Aorta (tissue), 5 donors: ENCODE measurements at places on chromosomes 11 and 22.

GRCh38 chr11:42412590-42412989 is 899.2 kb upstream of the API5 start:
- no peaks in the 10 kb centered on the region for H3K4me1 ChIP-seq
- H3K4me3 ChIP-seq = no peak overlapping the region
- no peak for DNase-seq
- H3K27me3 ChIP-seq = no peaks in the 10 kb centered on the region
- H3K36me3 ChIP-seq = no peaks in the 10 kb centered on the region

- H3K27me3 ChIP-seq = no peaks in the 10 kb centered on the region
- H3K4me1 ChIP-seq = no peaks in the 10 kb centered on the region
- peak; percentile 16 for DNase-seq
- no peak overlapping the region for H3K27ac ChIP-seq
Measured at GRCh38 chr11:2704896-2705606, 5.3 kb upstream of the KCNQ1OT1 start.

DNA sequence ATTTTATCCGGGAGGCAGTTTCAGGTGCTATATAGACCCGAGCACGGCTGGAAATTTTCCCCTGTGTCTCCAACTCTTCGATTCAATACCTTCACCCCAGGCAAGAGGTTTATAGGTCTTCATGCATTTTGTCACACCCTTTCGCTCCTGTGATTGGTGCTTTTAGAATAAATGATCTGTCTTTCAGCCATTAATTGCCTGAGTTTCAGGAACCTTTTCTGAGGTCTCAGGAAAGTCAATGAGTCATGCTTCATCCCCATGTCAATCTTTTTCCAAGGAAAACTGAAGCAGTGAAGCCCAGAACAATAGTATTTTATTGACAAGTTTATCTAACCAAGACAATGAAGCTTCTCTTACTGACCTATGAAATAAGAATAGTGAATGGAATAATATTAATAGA is 29.9 kb downstream of the FAM181B start:
- H3K36me3 ChIP-seq = no peaks in the 10 kb centered on the region
- H3K4me1 ChIP-seq = no peaks in the 10 kb centered on the region
- H3K27me3 ChIP-seq = no peaks in the 10 kb centered on the region
- H3K27ac ChIP-seq = no peak overlapping the region

DNA sequence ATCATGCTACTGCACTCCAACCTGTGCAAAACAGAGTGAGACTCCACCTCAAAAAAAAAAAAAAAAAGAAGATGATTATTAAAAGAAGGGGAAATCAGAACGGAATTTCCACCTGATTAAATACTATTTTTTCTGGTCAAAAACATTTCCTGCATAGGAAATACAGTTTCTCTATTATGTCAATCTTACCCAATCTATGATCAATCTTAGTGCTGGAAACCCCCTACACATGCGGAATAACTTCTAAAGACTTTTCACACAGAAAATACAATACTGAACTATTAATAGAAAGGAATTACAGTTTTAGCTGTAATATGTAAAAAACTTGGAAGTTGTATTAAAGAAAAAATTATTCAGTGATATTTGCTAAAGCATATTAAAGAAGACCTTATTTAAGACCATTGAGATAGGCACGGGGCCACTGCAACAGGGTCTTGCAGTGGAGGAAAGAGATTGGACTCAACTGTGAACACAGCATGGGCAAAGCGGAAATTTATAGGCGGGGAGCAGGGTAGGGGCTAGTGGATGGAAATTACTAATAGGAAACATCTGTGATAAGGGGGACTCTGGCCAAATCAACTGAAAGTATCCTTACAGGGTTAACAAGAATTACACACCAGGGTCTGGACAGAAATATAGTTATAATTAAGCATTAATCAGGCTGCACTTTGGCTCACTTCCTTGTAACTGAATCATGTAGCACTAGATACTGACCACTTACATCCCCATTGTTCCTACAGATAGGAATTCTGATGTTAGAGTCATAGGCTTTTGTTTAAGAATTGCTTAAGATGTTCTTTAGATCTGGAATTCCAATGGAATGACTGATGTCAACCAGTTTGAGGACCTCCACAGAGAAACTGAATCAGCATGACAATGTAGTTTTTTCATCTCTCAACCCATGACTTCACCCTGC is 411.5 kb upstream of the DDI1 start:
- no peak for DNase-seq
- H3K27ac ChIP-seq = no peak overlapping the region

DNA sequence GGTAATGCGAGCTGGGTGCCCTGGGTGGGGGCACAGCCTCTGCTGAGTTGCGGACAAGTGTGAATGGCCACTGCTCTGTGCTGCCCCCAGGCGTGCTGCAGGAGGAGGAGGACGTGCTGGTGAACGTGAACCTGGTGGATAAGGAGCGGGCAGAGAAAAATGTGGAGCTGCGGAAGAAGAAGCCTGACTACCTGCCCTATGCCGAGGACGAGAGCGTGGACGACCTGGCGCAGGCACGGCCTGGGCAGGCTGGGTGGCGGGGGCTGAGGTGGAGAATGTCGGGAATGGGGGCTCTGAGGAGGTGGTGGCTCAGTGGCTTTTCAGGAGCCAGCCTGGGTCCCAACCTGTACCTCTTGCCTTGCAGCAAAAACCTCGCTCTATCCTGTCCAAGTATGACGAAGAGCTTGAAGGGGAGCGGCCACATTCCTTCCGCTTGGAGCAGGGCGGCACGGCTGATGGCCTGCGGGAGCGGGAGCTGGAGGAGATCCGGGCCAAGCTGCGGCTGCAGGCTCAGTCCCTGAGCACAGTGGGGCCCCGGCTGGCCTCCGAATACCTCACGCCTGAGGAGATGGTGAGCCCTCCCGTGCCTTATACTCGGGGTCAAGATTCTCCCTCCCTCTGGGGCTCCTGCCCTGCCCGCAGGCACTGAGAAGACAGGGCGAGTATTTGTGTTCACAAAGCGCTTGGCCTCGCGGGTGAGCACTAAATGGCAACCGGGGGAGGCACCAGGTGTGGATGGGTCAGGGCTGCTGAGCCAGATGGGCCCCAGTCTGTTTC is 4.6 kb downstream of the SART1 start:
- no peak overlapping the region for H3K4me3 ChIP-seq
- H3K27me3 ChIP-seq = no peaks in the 10 kb centered on the region
- no peak for DNase-seq
- no peaks in the 10 kb centered on the region for H3K36me3 ChIP-seq

DNA sequence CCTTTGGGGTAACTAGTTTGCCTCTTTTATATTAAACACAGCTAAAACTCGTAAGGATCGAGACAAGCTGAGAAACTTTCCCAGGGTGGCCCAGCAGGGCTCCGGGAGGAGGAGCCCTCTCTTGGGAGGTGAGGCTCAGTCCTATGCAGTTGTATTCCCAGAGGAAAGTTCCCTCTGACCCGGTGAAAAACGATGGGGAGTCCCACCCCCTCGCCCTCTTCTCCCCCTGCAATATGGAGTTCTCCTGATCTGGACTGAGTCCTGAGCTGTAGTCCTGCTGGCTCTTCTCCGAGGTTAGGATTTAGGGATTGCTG is 1.3 kb downstream of the NTM start:
- H3K36me3 ChIP-seq = no peaks in the 10 kb centered on the region
- H3K27me3 ChIP-seq = no peaks in the 10 kb centered on the region
- no peak overlapping the region for H3K4me3 ChIP-seq
- no peak for DNase-seq
- H3K27ac ChIP-seq = no peak overlapping the region
- H3K4me1 ChIP-seq = no peaks in the 10 kb centered on the region

DNA sequence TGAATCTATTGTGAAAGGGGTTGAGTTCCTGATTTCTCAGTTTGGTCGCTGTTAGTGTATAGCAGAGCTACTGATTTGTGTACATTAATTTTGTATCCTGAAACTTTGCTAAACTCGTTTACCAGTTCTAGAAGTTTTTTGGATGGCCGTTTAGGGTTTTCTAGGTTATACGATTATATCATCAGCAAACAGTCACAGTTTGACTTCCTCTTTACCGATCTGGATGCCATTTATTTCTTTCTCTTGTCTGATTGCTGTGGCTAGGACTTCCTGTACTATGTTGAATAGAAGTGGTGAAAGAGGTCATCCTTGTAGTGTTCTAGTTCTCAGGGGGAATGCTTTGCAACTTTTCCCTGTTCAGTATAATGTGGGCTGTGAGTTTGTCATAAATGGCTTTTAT is 24.6 kb upstream of the OOSP4B start:
- no peak overlapping the region for H3K4me3 ChIP-seq
- no peaks in the 10 kb centered on the region for H3K4me1 ChIP-seq
- H3K36me3 ChIP-seq = no peaks in the 10 kb centered on the region
- DNase-seq = no peak

DNA sequence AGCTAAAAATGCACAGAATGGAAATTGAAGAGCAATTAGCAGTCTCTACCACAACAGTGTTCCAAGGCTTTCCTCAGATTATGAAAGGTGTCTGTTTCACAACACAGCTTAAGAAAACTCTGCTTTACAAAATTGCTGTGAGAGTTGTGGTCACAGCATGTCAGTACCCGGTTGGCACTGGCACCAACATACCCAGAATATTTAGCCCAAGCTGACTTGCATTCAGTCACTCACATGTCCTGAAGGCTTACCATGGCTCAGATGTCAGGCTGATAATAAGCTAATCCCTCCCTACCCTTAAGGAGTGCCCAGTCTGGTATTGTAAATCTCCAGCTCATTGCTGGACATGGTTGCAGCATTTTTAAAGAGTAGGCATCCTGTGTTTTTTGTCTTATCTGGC is 14.9 kb downstream of the NCR3LG1 start:
- no peak for DNase-seq
- H3K4me3 ChIP-seq = no peak overlapping the region
- H3K27me3 ChIP-seq = peaks cover 1% of the 10 kb centered on the region
- no peaks in the 10 kb centered on the region for H3K4me1 ChIP-seq
- peaks cover 23% of the 10 kb centered on the region for H3K36me3 ChIP-seq

- H3K36me3 ChIP-seq = no peaks in the 10 kb centered on the region
- peak; percentile 89 for DNase-seq
- peak within 1 kb of the TSS; percentile 73 for H3K4me3 ChIP-seq
- H3K27ac ChIP-seq = peak within 1 kb of the TSS; percentile 79
- H3K4me1 ChIP-seq = peaks cover 4% of the 10 kb centered on the region
Measured at GRCh38 chr11:35138943-35139721, at the start of gene CD44. TSS of gene CD44 (plus strand) at chr11:35139171. CDS start at chr11:35139304, 133 bp downstream.

GRCh38 chr11:109784536-109784935 is 308.7 kb upstream of the ZC3H12C start:
- H3K4me1 ChIP-seq = no peaks in the 10 kb centered on the region
- no peaks in the 10 kb centered on the region for H3K36me3 ChIP-seq
- DNase-seq = no peak
- H3K4me3 ChIP-seq = no peak overlapping the region
- H3K27ac ChIP-seq = no peak overlapping the region

GRCh38 chr11:7949934-7950333 is 8.4 kb upstream of the OR10A3 start:
- H3K4me1 ChIP-seq = no peaks in the 10 kb centered on the region
- no peaks in the 10 kb centered on the region for H3K36me3 ChIP-seq
- H3K27me3 ChIP-seq = no peaks in the 10 kb centered on the region
- H3K4me3 ChIP-seq = no peak overlapping the region
- no peak overlapping the region for H3K27ac ChIP-seq

GRCh38 chr11:130122141-130122575 is 37.4 kb upstream of the ST14 start:
- no peaks in the 10 kb centered on the region for H3K4me1 ChIP-seq
- peak overlapping the region; percentile 34 for H3K27ac ChIP-seq
- no peaks in the 10 kb centered on the region for H3K27me3 ChIP-seq
- H3K36me3 ChIP-seq = no peaks in the 10 kb centered on the region

GRCh38 chr11:95704865-95705264 is 84.7 kb downstream of the FAM76B start:
- no peak for DNase-seq
- H3K36me3 ChIP-seq = no peaks in the 10 kb centered on the region
- H3K4me1 ChIP-seq = no peaks in the 10 kb centered on the region
- no peak overlapping the region for H3K4me3 ChIP-seq
- H3K27me3 ChIP-seq = no peaks in the 10 kb centered on the region

DNA sequence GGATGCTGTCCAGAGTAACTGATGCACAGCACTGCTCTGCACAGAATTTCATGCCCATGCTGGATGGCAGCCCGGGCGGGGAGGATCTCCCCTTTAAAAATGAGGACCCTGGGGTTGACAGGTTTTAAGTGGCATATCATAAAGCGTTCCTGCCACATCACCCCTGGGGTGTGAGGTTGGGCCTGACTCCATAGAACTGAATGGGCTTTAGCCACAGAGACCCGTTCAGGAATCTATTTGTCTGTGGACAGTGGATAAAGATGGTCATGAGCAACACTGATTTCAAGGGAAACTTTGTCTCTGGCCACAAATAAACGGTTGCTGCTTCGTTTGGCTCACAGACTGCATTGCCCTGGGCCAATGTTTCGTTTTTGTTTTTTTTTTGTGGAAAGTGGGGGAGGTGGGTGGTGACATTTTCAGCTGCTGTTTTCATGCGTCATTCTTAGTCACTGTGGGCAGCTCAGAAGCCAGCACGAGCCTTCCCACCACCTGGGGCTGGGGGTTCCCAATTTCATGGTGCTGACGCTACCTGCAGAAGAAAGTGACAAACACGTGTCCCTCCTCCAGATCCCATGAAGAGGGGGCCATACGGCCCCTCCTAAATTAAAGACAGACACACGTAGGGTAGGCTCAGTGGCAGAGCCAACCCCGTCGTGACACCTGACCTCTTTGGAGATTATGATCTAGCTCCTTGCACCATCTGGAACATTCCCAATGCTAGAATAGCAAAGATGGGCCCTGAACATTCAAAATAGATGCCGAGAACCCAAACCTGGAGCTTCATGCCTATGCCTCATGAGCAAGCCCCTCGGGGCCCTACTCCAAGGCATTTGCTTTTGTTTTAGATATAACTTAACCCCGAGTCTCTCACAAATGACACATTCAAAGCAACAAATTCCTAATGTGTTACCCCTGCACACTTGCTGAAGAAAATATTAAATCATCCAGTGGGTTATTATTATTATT is 54.8 kb upstream of the PHF21B start:
- no peaks in the 10 kb centered on the region for H3K27me3 ChIP-seq
- no peak overlapping the region for H3K4me3 ChIP-seq
- H3K27ac ChIP-seq = no peak overlapping the region

GRCh38 chr11:43523632-43524031 is 156.9 kb upstream of the HSD17B12 start:
- no peak for DNase-seq
- H3K4me3 ChIP-seq = no peak overlapping the region
- H3K36me3 ChIP-seq = no peaks in the 10 kb centered on the region
- no peak overlapping the region for H3K27ac ChIP-seq
- H3K4me1 ChIP-seq = no peaks in the 10 kb centered on the region

GRCh38 chr11:118396097-118396501 is 5.3 kb upstream of the ATP5MG start:
- no peaks in the 10 kb centered on the region for H3K27me3 ChIP-seq
- peaks cover 4% of the 10 kb centered on the region for H3K36me3 ChIP-seq
- no peak for DNase-seq
- H3K4me3 ChIP-seq = no peak overlapping the region

DNA sequence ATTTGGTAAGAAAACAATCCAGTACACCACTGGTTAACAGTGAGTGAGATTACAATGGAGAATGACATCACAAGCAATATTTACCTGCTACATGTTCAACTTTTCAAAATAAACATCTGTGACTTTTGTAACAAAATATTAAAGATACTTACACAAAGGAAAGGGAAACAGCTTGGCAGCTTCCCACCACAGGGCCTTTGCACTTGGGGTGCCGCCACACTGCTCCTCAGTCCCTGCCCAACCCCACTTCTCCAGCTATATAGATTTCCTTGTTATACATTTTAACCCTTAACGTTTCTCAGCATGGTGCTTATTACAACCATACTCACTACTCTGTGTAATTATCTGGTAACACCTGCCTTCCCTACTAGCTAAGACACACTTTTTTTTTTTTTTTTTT is 10.9 kb downstream of the KMT5B start:
- H3K4me1 ChIP-seq = no peaks in the 10 kb centered on the region
- H3K36me3 ChIP-seq = no peaks in the 10 kb centered on the region
- no peak overlapping the region for H3K4me3 ChIP-seq
- no peak for DNase-seq
